NT2/D1 (cell line): ENCODE measurements at places on chromosomes 3 and 15.

DNA sequence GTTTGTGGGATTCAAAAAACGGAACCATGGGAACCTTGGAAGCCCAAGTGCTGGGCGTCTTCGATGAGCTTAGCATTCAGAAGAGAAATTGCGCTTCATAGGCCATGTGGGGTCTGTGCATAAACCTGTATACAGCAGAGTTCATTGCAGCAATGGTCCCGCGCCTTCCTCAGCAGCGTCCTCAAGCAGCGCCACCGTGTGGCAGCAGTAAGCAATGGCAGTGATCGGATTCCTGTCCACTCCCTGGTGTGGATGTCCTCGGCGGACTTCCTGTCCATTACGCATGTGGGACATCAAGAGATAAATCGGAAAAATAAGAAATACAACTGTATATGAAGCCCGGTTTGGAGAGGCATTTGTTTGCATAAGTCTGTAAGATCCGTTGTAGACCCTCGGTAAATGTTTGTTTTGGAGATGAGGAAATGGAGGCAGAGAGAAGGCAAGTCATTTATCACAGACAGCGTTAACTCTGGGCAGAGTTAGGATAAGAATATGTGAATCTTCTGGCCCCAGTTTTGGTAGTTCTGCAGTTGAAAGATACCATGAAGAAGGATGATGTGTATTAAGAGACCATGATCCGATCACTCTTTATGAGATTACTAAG, 57.7 kb downstream of the CNTN4 start:
- DNase-seq: peak; percentile 52

DNA sequence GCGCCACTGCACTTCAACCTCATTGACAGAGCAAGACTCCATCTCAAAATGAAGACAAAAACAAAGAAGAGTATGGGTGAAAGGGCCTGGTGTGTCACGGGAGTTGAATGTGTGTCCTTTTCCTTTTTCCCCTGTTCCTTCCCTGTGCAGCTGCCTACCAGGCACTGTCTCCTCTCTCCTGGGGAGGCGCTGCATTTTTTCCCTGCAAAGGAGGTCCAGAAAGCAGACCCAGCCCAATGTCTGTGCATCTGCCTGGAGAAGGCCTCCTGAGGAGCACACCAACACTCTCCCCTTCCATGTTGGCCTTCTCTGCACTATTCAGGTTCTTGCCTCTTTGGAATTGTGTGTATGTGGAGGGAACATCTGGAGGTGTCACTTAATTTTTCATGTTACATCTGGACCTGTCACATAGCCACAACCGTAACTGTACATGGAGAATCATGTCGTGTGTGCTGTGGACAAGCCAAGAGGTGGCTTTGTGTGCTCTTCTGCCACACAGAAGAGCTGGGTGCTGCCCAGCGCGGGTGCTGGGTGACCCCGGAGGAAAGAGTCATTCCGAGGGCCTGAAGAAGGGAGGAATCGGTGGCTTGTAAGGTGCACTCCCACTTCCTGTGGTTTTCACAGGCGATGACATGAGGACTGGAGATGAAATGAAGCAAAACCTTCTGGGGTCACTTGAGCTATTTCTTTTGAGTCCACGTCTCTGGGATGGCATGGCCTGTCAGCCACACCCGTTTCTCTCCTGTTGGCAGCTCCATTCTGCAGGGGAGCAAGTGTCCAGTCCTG, 46.5 kb upstream of the CGNL1 start:
- no peak for DNase-seq

DNA sequence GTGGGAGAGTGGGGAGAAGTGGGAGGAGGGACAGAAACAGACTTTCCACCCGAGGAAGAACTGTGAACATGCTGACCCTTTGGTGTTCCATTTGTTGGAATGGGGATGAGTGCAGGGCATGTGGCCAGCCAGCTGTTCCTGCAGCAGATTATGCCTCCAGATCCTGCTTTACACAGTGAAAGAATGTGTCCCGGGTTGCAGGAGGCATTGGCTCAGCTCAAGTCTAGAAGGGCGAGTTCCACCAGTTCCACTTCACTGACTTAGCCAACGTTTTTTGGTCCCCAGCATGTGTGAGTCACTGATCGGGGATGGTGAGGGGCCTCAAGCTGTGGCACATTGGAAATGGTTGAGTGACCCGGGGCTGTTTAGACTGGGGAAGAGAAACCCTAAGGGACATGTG, 307.0 kb upstream of the ROPN1 start:
- DNase-seq: no peak

DNA sequence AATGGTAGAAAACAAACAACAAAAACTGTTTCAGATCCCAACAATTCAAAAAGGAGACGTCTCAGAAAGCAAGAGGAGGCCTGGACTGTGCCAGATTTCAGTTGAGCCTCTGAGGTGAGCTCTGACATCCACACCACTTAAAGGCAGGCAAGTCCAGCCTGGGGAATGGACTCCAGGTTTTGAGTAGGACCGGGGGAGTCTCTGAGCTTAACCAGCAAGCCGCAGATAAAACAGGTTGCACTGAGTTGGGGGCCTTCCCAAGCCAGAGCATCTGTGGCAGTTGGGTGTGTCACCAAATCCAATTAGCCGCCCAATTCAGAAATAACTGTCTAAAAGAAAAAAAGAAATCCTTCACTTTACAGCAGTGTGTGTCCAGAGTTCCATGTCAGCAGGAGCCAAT, 54.7 kb downstream of the OXNAD1 start:
- DNase-seq: no peak

DNA sequence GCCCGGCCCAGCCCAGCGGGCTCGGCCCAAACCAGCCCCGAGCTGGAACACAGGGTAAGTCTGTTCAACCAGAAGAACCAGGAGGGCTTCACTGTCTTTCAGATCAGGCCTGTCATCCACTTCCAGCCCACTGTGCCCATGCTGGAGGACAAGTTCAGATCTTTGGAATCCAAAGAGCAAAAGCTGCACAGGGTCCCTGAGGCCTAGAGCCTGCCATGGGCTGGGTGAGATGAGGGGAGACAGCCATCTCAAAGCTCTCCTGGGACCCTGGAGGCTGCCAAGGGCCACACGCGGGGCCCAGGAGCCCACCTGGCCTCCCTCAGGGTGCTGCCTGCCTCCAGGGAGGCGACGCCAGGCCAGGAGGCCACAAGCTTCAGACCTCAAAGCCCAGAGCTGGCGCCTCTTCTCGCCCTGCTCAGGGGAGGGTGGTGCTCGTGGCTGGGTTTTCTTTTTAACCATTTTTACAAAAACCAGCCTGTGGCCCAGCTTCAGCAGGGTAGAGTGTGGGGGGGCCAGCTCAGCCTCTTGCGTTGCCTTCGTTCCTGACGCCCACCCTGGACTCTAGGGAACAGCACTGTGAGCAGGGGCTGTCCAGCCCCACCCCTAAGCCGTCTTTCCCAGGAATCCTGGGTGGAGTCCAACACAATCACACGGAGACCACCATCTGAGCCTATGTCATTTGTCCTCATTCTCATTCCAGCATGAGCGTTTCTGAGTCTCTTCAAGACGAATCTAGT, 107.0 kb downstream of the ETFA start:
- no peak for DNase-seq

GRCh38 chr3:5078151-5078550, 43.9 kb upstream of the ARL8B start:
- DNase-seq: no peak

DNA sequence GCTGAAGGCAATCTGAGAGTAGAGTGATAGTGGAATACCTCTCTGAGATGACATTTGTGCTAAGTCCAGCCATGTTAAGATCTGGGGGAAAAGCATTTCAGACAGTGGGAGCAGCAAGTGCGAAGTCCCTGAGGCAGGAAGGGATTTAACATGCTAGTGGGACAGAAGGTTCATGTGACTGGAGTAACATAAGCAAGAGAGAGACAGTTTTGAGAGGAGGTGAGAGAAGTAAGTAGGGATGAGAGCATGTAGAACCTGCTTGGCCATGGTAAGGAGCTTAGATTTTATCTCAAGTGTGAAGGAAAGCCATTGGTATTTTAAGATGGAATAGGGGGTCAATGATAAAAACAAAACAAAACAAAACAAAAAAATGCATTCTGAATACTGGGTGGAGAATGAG, 358.6 kb upstream of the KCNH8 start:
- no peak for DNase-seq

GRCh38 chr3:8581806-8582445, 62.7 kb downstream of the SSUH2 start:
- DNase-seq: no peak

DNA sequence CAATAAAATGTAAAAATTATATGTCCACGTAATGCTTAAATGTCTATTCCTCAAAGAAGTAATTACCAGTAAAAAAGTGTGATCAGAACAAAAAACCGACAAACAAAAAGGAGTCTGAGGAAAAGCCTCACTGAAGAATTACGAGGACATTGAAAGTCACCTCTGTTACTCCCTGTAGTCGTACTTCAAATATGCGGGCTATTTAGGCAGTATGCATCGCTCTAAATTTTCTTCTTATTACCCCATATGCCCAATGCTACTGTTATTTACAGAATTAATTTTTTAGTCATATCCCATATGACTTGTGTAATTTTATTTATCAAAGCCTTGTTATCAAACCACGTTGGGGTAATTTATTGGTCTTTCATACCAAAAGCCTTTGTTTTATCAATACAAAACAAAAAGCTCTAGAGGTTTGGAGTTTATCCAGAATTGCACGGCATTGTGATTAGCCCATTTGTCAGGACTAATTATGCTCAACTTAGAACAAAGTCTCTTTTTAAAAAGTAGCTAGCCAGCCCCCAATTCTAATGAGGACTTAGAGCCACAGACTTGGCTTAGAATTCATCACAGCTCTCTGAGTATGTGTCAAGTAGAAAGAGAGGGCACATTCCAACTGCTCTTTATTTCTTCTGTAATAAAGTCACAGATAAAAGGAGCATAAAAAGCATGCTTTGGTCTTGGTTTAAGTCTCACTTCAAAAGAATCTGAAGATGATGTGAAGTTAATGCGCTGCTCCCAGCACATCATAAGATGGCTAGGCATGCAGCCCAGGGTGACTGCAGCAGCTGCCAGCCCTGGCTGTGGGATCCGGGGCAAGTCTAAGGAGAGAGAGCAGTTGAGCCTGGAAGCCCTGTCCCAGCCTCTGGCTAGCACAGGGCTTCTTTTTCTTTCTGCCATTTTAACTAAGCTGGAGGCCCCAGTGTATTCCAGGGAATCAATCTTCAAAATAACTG, 521.0 kb downstream of the GABRG3 start:
- DNase-seq: no peak

GRCh38 chr15:49674370-49674769, 53.5 kb downstream of the DTWD1 start:
- no peak for DNase-seq

- DNase-seq: no peak
These were observed 50.0 kb upstream of the ADPGK start for GRCh38 chr15:72833561-72833960.

- no peak for DNase-seq
These were observed 37.3 kb downstream of the ABCC5 start for GRCh38 chr3:183980403-183980802.

GRCh38 chr3:126208606-126209256, 28.3 kb upstream of the ALDH1L1 start:
- no peak for DNase-seq

DNA sequence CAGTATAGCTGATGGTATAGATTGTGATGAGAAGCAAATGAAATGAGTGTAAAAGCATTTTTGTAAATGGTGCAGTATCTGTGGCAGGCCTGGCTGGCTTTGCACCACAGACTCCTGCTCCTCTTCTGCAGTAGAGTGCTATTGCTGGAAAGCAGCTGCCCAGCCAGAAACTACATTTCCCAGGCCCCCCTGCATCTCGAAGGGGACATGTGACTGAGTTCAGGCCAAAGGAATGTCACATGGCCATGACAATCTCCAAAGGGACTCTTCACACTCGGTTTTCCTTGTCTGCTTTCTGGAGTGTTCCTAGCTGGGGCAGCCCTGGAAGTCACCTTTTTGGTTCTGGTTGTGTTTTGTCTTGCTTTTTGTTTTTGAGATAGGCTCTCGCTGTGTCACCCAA, 277.1 kb downstream of the SUCLG2 start:
- no peak for DNase-seq

DNA sequence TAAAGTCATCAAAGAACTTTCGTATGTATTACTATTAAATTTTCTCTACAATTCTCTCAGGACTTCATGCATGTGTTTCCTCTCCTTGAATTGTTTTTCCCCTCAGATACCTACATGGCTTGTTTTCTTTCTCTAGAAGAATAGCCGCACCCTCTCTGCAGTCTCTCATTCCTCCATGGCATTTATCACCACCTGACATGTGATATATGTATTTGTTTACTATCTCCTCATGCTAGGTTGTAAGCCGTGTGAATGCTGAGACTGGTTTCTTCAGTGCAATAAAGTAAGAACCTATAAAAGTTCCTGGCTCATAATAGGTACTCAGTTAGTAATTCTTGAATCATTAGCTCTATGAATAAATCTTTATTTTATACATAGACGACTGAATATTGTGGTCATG, 149.2 kb downstream of the CNTN4 start:
- DNase-seq: no peak

GRCh38 chr15:36818260-36818659, 238.8 kb downstream of the CDIN1 start:
- DNase-seq: no peak

- DNase-seq: no peak
These were observed 182.2 kb downstream of the NAALADL2 start for GRCh38 chr3:175041369-175041768.

GRCh38 chr3:131630097-131630496, 127.3 kb upstream of the MRPL3 start:
- no peak for DNase-seq

DNA sequence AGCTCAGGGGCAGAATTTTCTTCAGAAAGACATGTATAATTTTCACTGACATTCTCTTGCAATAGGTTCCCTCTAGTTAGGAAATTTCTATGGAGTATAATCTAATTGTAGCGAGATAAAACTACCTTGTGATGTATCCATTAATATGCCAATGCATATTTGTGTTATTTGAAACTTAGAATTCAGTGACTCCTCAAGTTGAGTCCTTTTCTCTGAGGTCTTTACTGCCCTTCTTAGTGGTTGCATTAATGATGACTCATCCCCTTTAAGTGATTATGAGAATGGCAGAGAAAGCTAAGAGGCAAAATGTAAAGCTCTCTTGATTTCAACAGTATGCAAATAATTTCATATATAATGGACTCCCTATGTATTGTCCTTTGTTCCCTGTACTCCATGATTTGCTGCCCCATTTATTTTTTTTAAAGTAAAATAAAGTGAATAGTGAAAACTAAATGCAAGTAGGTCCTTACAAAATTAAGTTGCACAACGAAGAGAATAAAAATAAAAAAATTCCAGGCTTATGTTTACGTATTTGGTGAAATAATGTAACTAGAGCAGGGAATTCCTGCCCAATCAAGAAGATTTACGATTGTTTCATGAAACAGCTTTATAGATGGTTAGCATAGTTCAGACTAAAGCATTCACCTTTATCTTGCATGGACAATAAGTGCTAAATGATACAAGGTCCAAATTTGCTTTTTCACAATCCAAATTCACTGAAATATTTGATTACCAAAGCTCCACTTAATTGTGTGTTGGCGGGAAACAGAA, 78.1 kb downstream of the ZPLD1 start:
- DNase-seq: no peak

DNA sequence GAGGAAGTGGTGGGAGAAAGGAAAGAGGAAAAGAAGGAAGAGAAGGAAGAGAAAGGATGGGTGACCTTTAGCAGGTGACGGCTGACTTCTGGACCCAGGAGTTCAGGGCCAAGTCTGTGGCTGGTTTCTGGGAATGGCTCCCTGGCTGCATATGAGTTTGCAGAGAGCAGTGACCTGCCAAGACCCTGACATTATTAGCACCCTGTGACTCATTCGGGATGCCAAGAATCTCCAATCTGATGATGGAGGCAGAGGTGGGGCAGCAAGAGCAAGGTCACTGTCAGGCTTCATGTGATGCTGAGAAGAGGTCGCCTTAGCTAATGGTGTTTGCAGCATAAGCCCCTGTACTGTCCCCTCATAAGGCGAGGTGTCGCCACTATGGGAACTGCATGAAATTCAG, 42.6 kb downstream of the MYZAP start:
- no peak for DNase-seq
